Cortex of kidney (tissue), 1 donor: ENCODE measurements at places on chromosomes 1 and 21.

GRCh38 chr1:248739572-248740205 lies 15.9 kb downstream of the LYPD8 start:
- DNase-seq, result no peak

DNA sequence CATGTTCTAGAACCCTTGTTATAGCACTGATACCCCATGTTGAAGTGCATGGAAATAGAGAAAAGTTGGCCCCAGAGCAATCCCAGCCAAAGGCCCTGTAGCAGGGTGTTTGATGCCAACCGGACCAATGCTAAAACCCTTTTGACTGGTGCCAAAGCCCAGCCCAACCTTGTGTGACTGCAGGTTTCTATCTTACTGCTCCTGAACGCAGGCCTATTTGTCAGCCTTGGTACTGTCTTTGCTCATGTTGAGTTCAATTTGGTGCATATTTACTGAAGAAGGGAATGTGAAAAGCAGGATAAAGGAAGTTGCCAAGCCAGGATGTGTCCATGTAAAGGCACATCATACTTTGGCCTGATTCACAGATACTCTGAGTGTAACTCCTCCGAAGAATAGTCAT lies 51.7 kb upstream of the NFASC start:
- DNase-seq, result no peak

DNA sequence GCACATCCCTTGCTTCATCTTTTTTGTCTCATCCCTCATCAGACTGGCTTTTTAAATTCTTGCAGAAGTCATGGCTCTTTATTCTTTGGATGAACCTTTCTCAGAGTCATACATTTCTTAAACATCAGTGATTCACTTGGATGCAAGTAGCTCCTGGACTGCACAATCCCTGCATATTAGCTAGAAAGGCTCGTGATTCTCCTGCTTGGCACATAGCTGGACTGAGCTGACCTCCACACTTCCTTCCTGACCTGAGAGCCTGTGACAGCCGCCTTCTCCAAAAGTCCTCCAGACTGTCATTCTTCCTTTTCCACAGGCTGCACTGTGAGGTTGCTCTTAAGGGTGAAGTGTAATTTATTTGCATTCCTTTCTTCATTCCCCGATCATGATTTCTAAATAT lies 109.4 kb downstream of the RGL1 start:
- DNase-seq, result no peak

DNA sequence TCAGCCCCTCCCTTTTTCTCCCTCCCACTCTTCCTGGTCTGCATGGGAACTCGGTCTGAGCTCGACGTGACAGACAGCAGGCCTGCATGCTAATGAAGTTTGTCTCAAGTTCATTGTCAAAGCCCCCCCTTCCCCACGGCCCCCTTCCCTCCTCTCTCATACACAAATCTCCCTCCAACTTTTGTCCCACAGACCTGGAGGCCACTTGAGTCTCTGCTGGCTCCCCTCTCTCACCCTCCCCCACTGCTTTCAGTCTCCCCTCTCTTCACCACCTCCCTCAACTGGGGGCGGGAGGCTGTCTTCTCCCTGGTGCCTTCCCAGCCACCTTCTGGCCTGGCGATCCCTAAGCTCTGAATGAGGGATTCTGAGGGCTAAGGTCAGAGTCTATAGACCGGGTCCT lies 61.3 kb downstream of the RHBG start:
- no peak for DNase-seq

DNA sequence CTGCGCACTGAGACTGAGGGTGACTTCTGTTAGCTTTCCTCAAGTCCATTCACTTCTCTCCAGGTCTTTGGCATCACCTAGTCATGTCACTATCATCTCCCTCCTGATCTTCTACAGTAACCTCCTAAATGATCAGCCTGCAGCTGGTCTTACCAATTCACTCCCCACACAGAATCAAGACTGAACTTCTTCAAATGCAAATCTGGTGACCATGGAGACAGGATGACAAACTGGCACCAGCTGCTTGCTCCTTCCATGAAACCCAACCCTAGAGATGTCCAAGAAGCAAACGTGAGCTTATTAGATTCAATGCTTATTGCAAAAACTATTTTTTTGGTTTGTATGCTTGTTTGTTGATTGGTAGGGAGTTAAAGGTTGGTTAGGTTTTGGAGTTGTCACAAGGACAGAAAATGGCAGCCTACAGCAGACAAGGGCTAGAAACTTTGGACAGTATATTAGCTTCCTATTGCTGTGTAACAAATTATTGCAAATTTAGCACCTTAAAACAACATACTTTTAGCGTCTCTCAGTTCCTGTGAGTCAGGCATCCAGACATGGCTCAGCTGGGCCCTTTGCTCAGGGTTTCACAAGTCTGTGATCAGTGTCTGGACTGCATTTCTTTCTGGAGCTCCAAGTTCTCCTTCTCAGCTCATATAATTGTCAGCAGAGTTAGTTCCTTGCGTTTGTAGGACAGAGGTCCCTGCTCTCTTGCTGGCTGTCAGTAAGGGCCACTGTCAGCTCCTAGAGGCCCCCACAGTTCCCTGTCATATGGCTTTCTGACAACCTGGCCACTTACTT lies 53.3 kb upstream of the GJA8 start:
- no peak for DNase-seq

DNA sequence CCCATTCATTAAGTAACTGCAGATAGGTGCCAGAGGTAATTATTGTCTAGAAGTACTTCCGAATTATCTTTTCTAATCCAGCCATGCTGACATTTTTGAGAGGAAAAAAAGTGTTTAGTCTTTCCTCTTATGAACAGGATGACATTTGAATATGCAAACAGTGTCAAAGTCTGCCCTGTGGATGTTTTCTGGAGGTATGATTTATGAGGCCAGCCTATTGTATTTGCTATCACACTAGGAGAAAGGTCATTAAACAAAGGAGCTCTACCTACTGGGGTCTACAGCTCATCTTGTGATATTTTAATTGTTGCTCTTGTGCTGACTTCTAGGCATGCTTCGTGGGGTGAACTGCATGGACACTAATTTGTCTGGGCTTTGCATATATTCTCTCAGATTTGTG lies 559.7 kb upstream of the CAMK1G start:
- DNase-seq, result no peak

DNA sequence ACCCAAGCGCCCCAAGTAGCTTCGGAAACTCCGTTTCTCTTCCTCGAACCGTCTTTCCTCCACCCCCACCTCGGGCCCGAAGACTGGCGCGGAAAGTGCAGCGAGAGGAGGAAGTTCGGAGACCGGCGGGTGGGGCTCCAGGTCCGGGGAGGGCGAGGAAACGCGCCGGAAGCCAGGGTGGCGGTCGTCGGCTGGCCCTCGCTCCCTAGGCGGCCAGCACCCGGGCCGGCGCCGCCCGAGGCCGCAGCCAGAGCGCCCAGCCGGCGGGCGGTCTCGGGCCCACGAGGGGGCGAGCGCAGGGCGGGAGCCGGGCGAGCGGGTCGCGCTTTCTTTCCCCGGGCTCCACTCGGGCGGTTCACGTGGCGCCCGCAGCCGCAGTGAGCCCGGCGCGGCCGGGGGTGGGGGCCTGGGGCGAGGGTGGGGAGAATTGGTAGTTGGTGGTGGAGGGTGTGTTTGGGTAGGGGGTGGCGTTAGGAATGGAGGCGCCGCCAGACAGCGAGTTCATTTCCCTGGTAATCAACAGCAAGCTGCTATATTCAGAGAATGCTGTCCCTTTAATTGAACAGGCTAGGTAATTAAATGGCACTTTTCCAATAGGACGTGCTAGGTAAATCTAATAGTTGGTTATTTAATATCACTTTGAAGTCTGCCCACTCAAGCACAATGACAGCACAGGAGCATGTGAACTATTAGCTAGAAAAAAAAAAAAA lies 6.7 kb downstream of the LMO4 start:
- no peak for DNase-seq

- DNase-seq, result no peak
These were observed 44.9 kb upstream of the CYP2J2 start for GRCh38 chr1:59971464-59971911.

- DNase-seq, result no peak
These were observed 74.3 kb downstream of the TNFSF18 start for GRCh38 chr1:172976222-172977041.

DNA sequence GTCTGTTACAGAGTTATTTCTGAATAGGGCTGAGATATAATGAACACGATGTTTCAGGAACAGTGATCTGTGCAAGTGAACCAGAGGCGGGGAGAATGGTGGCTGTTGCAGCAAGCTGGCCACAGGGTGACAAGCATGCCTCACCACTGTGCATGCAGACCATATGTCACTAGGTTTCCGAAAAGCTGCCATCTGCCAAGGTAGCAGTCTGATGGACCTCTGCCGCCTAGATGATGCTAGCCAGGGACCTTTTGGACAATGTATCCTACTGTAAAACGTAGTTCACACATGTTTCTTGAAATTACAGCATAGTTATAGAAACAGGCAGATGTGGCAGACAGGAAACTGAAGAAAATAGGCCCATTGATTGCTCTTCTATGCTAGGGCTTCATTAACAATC lies 204.2 kb upstream of the RRP15 start:
- no peak for DNase-seq

DNA sequence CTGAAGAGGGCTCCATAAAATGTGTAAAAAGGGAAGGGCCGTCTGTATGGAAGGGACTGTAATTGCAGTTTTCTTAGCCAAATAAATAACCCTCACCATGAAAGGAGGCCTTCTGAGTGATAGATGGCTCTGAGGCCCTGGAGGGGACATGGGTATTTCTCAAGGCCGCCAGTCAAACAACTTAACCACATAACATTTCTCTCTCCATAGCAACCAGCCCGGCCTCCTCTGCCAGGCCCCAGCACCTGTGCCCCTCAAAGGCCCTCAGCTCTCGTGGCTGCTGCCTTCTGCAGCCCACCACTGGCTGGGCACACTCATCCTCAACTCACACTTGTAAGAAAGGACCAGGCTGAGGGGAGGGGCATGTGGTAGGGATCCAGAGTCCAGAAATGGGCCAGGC lies 57.0 kb upstream of the GJB5 start:
- no peak for DNase-seq

DNA sequence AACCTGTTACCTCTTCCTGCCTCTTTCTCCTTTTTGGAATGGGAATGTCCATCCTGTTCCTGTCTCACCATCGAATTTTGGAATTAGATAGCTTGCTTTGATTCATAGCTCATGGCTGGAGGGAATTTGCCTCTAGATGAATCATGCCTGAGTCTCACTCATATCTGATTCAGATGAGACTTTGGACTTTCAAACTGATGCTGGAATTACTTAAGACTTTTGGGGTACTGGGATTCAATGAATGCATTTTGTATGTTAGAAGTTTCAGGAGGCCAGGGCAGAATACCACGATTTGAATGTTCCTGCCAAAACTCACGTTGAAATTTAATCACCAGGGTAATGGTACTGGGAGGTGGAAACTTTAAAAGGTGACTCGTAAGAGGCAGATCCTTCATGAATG lies 132.4 kb downstream of the DSCAM start:
- no peak for DNase-seq

DNA sequence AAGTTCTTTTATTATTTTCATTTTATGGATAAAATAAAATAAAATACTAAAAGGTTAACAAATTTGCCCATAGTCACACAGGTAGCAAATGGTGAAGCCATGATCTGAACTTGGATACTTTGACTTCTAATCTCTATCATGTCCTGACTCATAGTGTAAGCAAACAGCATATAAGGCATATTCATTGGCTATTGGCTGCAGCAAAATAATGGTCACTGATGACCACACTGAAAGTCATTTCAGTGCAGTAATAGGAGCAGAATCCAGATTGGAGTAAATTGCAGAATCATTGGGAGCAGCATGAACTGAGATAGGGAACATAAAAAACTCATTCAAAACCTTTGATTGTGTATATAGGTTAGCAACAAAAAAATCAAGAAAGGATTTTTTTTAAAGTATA lies 262.9 kb downstream of the PLA2G4A start:
- no peak for DNase-seq

DNA sequence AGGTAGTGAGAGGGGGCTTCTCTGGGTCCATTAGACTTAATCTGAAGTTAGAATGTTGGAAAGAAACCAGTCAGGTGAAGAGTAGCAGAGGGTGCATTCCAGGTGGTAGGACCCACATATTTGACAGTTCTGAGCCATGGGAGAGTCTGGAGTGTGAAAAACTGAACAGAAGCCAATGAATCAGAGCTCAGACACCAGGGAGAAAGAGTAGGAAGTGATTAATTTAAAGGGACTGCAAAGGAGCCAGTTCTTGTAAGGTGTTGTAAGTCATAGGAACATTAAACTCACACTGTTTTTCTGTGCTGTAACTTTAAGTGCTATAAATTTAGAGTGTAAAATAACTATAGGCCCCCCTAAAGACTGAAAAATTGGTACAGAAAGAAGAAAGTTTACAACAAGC lies 5.9 kb upstream of the DHX9 start:
- DNase-seq, result no peak

GRCh38 chr1:15958111-15958510 lies 17.8 kb downstream of the ZBTB17 start:
- no peak for DNase-seq

GRCh38 chr1:16110884-16111283 lies 37.4 kb upstream of the FAM131C start:
- no peak for DNase-seq

- no peak for DNase-seq
These were observed 536.6 kb upstream of the USP24 start for GRCh38 chr1:55751776-55752175.

DNA sequence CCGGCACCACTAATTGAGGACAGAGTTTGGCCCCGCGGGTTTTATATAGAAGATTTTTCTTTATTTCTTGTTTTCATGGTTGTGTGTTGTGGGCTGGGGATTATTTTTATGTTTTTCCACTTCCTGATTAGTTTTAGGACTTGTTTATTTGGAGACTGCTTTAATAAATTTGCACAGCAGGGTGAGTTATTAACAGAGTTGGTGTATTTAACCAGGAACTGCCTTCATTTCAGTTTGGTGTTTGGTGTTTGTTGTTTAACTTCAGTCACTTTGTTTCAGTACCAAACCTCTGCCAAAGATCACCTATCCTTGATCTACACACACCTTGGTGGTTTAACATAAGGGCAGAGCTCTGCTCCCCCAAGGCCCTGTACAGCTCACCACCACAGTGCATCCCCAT lies 103.5 kb upstream of the LMO4 start:
- DNase-seq, result no peak

- DNase-seq, result no peak
These were observed 50.6 kb downstream of the NPHP4 start for GRCh38 chr1:5941671-5942070.

DNA sequence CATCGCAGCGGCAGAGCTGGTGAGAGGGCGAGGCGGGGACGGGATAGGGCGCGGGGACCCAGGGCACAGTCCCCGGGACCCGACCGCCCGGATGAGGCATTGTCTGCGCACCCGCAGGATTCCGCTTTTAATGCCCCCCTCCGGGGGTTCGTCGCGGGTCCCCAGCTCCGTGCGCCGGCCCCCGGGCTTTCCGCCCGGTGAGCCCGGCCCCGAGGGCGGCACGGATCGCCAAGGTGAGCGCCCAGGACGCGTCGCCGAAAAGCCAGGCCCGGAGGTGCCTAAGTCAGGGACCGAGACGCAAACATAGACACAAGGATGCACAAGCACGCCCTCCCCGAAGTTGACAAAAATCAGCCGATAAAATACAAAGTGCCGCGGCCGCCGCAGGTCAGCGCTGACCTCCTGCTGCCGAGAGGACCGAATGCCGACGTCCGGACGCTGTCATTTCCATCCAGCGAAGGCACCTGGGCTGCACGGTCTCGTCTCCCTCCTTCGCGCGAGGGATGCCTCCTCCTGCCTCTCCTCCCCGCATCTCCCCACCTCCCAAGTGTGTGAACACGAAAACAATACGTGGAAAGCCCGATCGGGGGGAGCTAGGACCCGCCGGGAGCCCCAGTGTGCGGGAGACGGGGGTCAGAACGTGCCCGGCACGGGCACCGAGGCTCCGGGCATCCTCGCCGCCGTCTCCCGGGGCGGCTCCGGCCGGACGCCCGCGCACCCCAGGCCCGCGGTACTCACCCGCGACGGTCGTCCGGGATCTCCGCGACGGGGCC lies 101.1 kb upstream of the SOD1 start:
- DNase-seq, result no peak

GRCh38 chr1:242467556-242468145 lies 56.8 kb downstream of the PLD5 start:
- DNase-seq, result no peak
